ENCODE measurements at places on chromosomes 2 and 18. TPM values are rescaled to one million over a fixed set of nuclear protein-coding genes. Genes with fewer than 3 reads are reported as not detected.

DNA sequence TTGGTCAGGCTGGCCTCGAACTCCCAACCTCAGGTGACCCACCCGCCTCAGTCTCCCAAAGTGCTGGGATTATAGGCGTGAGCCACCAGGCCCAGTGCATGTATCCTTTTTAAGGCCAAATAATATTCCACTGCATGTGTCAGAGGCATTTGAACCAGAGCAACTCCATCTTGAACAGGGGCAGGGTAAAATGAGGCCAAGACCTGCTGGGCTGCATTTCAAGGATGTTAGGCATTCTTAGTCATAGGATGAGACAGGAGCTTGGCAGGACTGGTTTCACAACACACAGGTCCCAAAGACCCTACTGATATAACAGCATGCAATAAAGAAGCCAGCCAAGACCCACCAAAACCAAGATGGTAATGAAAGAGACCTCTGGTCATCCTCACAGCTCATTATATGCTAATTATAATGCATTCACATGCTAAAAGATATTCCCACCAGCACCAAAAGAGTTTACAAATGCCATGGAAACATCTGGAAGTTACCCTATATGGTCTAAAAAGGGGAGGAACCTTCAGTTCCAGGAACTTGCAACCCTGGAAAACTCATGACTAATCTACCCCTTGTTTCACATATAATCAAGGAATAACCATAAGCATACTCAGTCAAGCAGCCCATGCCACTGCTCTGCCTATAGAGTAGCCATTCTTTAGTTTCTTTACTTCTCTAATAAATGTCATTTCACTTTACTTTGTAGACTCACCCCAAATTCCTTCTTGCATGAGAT is 204.6 kb downstream of the RAB3GAP1 start:
- DNase-seq, result no peak

Gene OTOS
- not detected for total RNA-seq

GRCh38 chr2:158325031-158325781 is 131.3 kb downstream of the CCDC148 start:
- no peak for DNase-seq

- no peak for DNase-seq
Observed at GRCh38 chr2:14420851-14421250, 211.7 kb upstream of the LRATD1 start.

Gene MC4R
- not detected for total RNA-seq
